ENCODE measurements at places on chromosomes 4 and X.

DNA sequence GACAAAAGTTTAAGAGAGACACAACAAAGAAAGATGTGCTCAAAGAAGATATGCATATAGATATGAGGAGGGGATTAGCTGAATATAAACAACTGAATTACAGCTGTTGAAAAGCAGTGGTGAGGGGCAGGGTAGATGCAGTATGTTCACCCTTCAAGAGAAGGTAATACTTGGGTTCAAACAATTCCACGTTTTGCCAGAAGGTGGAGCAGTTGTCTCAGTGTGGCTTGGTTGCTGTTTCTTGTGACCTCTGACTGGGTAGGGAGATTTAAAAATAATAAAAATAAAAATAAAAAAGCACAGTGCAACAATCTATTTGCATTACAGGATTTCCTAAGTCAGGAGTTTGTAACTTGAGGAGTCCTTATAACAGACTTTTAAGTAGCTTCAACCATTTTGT, 23.3 kb downstream of the PHOX2B start:
- DNase-seq = no peak
- no peaks in the 10 kb centered on the region for H3K4me1 ChIP-seq
- H3K27ac ChIP-seq = no peak overlapping the region
- no peaks in the 10 kb centered on the region for H3K27me3 ChIP-seq

DNA sequence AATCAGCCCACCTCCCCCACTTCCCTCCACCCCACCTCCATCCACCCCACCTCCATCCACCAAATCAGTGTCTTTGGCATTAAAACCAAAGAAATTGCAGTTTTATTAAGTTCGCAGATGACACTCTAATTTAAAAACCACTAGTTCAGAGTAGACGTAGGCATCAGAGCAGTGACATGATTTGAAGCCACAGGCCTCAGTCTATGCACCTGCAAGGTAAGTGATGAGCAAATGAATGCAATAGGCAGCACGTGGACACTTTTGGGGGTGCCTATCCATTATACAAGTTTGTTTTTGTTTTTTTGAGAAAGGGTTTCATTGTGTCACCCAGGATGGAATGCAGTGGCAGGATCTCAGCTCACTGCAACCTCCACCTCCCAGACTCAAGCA, 88.0 kb upstream of the TRIM2 start:
- no peak for DNase-seq
- H3K36me3 ChIP-seq = no peaks in the 10 kb centered on the region
- H3K4me1 ChIP-seq = no peaks in the 10 kb centered on the region
- H3K27ac ChIP-seq = no peak overlapping the region
- H3K27me3 ChIP-seq = peaks cover 2% of the 10 kb centered on the region

GRCh38 chr4:338759-339097, 1.1 kb downstream of the ZNF141 start:
- peaks cover 19% of the 10 kb centered on the region for H3K27me3 ChIP-seq
- peak; percentile 7 for DNase-seq
- no peak overlapping the region for H3K27ac ChIP-seq
- peak overlapping the region; percentile 99 for H3K4me3 ChIP-seq

- no peaks in the 10 kb centered on the region for H3K36me3 ChIP-seq
- peak overlapping the region; percentile 71 for H3K27ac ChIP-seq
- H3K27me3 ChIP-seq = peaks cover 2% of the 10 kb centered on the region
- peak overlapping the region; percentile 51 for H3K4me3 ChIP-seq
These were observed 20.3 kb downstream of the SMS start for GRCh38 chrX:21960569-21961541.

DNA sequence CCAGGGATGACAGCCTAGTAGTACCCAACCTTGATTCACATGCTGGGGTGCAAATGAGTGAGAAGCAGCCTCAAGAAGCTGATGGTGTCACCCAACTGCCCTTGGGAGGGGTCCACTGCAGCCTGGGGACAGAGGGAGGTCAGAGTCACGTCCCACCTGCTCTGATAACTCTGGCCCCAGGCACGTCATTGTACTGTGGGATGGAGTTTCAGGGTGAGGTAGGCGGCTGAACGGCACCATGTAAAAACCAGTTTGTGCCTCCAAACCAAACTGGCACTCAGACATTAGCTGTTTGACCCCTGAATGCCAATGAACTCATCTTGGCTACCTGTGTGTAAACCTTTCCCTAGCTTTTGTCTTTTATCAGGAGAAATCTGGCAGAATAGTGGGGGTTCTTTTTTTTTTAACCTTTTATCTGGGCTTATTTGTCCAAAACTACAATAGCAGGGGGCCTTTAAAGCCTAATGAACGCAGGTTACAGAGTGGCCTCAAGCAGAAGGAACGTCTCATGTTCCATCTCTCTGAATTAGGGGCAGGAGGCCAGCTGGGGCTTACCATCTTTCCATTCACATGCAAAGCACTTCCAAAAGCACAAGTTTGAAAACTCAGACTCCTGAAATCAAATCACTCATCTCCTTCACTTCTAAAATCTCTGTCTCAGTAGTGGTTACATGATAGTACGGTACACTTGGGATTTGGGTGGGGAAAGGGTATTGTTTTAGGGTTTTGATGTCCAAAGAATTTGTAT, 89.4 kb downstream of the IRF2 start:
- DNase-seq = no peak
- no peak overlapping the region for H3K4me3 ChIP-seq
- H3K27me3 ChIP-seq = peaks cover 6% of the 10 kb centered on the region
- H3K4me1 ChIP-seq = peaks cover 55% of the 10 kb centered on the region
- peaks cover 32% of the 10 kb centered on the region for H3K36me3 ChIP-seq

DNA sequence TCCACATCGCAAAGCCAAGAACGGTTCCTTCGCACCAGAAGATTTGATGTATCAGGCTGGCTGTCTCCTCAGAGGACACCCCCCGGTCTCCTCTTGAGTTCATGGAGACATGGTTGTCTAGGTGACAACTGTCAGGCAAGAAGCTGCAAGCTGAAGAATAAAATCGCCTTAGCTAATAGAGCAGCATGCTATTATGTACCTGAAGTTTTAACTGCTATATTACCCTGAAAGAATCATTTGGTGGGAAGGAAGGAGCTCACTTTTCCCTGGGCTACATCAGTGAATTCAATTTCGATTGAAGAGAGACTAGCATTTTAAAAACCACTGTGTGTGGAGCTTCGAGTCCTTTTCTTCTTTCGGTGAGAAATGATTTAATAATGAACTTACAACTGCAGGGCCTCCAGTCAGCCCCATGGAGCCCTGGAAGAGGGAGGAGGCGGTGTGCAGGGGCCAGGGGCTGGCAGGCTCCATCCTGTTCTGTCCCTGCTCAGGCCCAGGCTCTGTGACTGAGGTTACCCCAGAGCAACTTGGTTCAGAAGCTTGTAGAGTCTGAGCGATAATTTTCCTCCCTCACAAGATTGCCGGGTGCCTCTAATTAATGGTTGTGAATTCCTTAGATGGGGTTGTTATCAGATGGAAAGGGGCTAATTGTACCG, 191.3 kb downstream of the MID1IP1 start:
- no peak for DNase-seq
- H3K27ac ChIP-seq = no peak overlapping the region

All from endothelial cell (in vitro differentiated cells).